ENCODE measurements at places on chromosomes 3 and 15.

DNA sequence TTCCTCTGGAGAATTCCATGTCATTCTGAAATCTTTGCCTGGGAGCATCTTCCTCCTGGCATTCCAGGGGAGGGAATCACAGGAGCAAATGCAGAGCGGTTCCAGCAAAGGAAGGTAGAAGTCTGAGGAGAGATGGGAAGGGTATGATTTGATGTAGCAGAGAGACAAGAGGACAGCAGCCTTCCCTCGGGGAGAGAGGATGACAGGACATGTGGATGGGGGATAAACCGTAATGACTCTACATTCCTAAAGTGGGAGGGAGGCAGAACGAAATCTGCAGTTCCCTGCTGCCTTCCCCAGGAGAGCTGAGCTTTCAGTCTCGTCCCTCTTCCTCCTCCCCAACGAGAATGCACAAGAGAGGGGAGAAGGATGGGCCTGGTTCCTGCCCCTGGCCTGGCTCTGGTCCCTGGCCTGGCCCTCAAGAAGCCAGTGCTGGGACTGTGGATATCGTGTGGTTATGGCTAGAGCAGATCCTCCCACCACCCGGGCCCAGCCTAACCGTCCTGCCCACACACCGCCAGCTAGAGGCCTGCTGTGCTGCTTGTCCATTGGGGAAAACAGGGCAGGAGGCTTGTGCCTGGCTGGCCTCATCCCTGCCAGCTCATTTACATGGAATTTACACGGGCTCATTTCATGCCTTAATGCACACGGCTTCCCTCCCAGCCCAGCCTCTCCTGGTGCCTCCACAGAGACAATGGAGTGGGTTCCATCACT is 26.6 kb downstream of the SEMA7A start:
- no peak for DNase-seq

DNA sequence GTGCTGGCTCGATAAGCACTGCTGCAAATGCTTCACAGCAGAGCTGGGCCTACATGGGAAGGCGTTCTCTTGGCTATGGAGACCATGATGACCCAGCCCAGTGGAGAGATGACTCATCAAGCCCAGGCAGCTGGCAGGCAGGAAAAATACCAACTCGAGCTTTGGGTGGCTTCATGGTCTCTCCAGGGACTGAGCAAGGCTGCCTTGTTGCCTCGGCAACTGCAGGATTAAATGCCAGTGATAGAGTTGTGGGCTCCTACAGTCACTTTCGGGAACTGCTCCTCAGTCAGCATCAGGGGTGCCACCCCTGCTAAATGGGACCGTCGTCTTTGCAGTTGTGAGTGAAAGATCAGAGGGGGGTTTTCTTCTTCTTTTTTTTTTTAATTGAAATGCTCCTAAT is 54.6 kb upstream of the MYZAP start:
- no peak for DNase-seq

DNA sequence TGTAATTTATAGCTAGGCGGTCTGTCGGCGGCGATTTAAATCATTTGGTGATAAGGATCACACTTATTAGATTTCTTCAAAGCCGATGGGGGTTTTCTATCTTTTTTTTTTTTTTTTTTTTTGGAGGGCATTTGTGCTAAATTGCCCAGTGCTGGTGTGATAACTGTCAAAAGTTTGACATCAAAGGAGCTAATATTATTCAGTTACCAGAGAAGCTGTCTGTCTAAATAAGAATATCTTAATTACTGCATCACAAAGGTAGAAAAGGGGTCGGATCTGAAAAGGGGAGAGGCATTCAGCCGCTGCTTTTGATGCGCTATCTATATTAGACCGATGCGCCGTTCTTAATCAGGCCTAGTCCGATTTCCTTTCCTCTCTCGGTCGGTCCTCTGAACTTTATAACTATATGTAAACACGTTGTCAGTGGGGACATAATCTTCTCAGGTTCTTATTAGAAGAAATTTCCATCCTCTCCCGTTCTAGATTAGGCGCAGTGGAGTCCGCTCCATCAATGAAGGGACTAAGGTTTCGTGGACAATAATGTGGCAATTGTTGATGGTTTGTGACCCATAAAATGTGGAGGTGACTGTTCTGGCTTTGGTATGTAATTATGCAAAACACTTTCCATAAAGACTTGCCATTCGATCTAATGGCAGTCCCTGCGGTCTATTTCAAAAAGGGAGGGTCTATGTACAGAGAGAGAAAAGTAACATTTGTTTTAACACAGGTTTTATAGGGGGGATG is 31.7 kb downstream of the NR2F2 start:
- DNase-seq: no peak

DNA sequence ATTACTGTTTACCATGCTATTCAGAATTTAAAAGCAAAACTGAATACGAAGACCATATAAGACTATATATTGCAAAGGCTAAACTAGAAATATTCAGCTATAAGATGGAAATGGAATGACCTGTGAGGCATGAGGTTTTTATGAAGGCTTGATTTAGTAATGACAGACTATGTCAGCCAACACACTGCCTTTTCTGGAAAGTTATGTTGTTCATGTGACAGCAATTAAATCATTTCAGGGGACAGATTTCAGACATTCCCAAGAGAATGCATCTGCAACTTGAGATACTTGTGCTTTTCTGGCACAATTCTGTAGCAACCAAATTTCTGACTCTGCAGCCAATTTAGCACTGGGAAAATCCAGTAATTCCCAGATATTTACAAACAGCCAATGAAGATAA is 8.6 kb upstream of the GATM start:
- DNase-seq: no peak

DNA sequence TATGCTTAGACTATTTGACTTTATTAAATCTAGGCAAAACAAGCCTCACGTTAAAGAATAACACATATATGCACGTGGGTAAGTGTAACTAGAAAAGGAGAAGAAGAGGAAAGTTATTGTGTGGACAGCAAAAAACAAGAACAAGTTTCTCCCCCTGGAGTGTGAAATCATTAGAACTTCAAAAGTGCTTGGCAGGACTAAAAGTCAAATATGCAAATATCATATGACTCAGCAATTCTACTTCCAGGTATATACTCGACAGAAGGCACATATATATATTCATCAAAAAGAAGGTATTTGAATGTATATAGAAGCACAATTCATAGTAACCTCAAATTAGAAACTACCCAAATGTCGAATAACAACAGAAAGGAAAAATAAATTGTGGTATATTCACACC is 68.9 kb upstream of the STXBP5L start:
- DNase-seq: no peak

All from GDM1 (cell line).